ENCODE measurements at places on chromosomes 3 and 15.

DNA sequence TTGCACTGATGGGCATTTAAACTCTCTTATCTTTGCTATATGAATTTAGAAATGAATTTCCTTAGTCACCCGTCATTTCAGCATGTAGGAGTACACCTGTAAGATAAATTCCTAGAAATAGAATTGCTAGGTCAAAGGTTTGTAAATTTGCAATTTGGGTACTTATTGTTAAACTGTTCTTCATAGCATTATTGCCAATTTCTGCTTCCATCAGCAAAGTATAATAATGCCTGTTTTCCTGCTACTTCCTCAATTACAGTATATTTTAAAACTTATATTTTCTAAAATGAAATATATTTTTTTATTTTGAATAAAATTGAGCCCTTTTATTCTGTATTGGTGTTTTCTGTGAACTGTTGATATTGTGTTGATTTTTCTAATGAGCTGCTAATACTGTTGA, 16.3 kb upstream of the MCF2L2 start:
- no peak for DNase-seq

DNA sequence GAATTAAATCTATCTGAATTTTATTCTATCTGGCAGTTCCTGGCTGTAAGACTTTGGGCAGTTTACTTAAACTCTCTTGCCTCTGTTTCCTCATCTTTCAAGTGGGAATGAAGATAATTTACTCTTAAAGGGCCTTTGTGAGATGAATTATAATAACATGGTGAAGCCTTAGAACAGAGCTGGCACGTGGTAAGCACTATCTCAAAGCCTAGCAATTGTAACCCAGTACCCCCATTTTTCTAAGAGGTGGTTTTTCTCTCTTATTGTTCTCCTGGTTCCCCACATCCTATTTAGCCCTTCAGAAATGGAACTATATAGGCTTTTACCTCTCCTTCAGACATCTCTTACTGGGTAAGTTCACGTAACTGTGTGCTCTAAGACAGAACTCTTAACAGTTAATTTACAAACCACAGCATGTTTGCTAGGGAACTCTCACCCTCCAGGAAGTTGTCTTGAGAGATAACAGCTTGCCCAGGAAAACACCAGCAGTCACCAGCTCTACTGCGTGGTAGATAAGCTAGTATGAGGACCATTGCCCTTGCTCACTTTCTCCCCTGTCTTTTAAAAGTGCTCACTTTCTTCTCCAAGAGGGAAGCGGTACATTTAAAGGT, 12.3 kb upstream of the CRBN start:
- DNase-seq, result no peak

DNA sequence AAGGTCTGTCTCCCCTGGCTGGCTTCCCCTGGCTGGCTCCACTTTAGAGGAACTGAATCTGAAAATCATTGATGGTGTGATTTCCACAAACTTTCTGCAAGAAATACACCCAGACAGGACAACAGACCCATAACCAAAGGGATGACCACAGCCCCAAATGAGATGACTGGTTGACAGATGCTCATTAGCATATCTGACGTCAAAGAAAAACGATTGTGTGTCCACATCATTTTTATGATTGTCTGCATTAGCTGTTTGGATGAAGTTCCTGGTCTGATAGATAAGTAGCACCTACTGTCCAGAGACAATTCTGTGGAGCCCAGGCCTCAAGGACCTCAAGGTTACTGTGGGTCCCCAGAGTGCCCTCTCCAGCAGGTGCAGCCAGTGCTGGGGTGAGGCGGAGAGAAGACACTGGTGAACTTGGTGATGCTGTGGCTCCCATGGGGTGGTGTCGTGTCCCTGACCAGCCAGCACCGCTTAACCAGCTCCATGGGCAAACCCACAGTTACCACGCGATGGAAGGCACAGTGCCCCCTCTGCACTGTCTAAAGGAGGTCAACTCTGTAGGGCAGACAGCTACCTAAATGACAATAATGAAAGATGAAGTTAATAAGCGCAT, 127.4 kb downstream of the NSMCE3 start:
- DNase-seq, result no peak

DNA sequence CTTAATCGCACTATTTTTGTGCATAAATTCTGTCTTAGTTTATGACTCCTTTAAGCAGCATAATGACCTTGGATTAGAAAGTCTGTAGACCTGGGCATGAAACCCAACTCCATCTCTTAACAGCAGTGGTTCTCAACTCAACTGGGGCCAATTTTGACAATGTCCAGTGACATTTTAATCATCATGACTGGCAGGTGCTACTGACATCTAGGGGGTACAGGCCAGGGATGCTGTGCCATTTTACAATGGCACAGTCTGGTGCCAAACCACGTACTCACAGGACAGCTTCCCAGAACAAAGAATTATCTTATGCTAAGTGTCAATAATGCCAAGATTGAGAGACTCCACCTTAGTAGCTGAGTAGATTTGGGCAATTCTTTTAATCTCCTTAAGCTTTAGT, 405.0 kb downstream of the NTRK3 start:
- no peak for DNase-seq

DNA sequence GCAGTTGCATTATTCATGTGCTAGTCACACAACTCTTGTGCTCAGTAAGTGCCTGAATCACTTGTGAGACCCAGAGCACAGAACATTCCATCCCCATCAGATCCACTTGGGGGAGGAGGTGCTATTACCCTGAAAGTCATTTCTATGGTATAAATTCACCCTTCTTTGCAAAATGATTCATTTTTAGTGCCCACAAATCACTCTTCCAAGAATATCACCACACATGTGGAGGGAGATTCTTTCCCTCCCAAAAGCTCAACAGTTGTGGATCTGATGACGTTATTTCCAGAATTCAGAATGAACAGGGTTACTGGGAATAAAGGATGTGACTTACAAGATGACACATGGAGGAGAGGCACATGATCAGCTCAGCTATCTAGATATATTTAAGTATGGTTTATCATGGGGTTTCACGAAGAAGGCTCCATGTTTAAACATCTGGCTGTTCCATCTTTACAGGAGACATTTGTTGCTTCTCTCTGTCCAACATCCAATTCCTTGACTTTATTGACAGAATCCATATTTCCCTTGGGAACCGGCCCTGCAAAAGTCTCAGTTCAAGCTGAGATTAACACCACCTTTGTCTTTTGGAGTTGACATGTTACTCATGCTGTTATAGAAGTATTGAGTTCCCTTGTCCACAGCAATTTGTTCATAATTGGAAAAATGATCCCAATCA, 214.2 kb upstream of the PROK2 start:
- DNase-seq, result no peak

GRCh38 chr3:53583161-53583690, 88.8 kb downstream of the CACNA1D start:
- no peak for DNase-seq

DNA sequence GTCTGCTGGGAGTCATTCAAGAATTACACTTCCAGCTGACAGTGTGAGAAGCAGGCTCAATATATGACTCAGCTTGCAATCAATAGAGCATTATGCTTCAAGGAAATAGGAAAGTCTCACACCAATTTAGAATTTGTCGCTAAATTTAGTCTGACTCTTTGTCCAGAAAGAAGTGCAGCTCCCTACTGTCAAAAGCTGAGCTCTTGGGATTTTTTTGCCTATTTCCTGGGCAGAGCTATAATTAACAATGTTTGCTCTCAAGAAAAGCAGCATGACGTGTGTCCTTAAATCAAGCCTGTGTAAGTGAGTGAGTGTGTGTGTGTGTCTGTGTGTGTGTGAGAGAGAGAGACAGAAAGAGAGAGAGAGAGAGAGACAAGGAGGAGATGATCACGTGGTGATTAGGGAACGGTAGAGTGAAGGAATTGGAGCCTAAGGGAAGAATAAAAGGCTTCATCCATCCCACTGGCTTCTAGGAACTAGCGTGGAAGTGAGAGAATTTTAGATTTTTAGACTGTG, 16.4 kb upstream of the SLC35G2 start:
- DNase-seq, result no peak

DNA sequence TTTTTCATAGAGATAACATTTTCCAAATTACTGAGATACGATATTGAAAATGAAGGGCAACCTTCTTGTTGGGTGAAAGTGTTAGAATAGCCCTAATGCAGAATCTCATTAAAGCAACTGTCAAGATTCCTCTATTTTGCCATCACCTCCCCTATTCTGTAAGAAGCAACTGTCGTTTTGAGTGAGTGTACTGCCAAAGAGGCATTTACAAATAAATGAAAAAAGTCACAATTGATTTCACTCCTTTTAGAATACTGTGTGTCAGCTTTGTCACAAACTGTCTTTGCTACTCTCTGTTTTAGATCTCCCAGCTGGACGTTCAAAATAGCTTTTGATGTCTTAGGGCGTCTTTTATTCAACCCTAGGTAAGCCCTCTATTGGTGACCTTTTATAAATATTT, 322.8 kb upstream of the NAALADL2 start:
- DNase-seq, result no peak

Measured in natural killer cell treated with Interleukin-12 subunit alpha and Interleukin-12 subunit beta and Interleukin-15 and Interleukin-18, amount 100 ng/mL, for 72 hours (primary cell).